ENCODE measurements at places on chromosomes 6 and 20. TPM values are rescaled to one million over a fixed set of nuclear protein-coding genes. Genes with fewer than 3 reads are reported as not detected.
A peak's percentile ranks its signal among the peaks of the same experiment; 100 is the strongest.

- no peaks in the 10 kb centered on the region for H3K27me3 ChIP-seq
- no peak overlapping the region for H3K4me3 ChIP-seq
- no peaks in the 10 kb centered on the region for H3K4me1 ChIP-seq
- H3K36me3 ChIP-seq: no peaks in the 10 kb centered on the region
- no peak for DNase-seq
Measured at GRCh38 chr6:93272896-93273295, 146.5 kb downstream of the EPHA7 start.

- H3K36me3 ChIP-seq: no peaks in the 10 kb centered on the region
- no peaks in the 10 kb centered on the region for H3K27me3 ChIP-seq
- no peak for DNase-seq
- H3K27ac ChIP-seq: no peak overlapping the region
- no peaks in the 10 kb centered on the region for H3K4me1 ChIP-seq
Measured at GRCh38 chr6:99467509-99468106, 42.5 kb upstream of the PNISR start.

The KCNK15 gene
- total RNA-seq: not detected

- no peaks in the 10 kb centered on the region for H3K27me3 ChIP-seq
- peak overlapping the region; percentile 97 for H3K27ac ChIP-seq
- H3K4me3 ChIP-seq: no peak overlapping the region
- peaks cover 39% of the 10 kb centered on the region for H3K36me3 ChIP-seq
- H3K4me1 ChIP-seq: peaks cover 81% of the 10 kb centered on the region
- DNase-seq: no peak
Measured at GRCh38 chr20:58903614-58904013, 51.1 kb downstream of the GNAS start.

GRCh38 chr20:32285621-32286371, 8.3 kb downstream of the KIF3B start:
- no peaks in the 10 kb centered on the region for H3K36me3 ChIP-seq
- H3K27me3 ChIP-seq: no peaks in the 10 kb centered on the region
- H3K4me1 ChIP-seq: peaks cover 22% of the 10 kb centered on the region
- no peak overlapping the region for H3K4me3 ChIP-seq

DNA sequence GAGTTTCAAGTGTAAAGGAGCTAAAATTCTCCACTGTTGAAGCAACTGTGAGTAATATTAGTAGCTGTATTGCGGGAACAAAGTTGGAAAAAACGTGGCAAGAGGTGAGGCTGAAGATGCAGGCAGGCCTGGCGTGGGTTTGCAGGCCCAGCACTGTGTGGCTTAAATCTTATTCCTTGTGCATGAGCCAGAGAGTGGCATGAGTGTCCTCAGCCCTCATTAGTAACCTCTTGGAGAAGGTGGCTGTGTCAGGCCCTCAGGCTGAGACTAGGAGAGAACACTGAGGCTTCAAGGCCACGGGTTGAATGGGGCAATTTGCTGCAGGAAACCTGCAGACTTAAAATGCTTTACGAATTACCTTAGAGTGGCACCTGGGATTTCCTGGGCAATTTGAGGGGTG, 372.7 kb upstream of the CITED2 start:
- no peaks in the 10 kb centered on the region for H3K36me3 ChIP-seq
- H3K4me1 ChIP-seq: peaks cover 20% of the 10 kb centered on the region
- no peaks in the 10 kb centered on the region for H3K27me3 ChIP-seq
- DNase-seq: no peak
- no peak overlapping the region for H3K27ac ChIP-seq
- H3K4me3 ChIP-seq: no peak overlapping the region

- H3K4me3 ChIP-seq: no peak overlapping the region
- H3K27ac ChIP-seq: no peak overlapping the region
- no peak for DNase-seq
- no peaks in the 10 kb centered on the region for H3K4me1 ChIP-seq
- H3K27me3 ChIP-seq: no peaks in the 10 kb centered on the region
Measured at GRCh38 chr6:133833949-133834359, 55.0 kb upstream of the TCF21 start.

DNA sequence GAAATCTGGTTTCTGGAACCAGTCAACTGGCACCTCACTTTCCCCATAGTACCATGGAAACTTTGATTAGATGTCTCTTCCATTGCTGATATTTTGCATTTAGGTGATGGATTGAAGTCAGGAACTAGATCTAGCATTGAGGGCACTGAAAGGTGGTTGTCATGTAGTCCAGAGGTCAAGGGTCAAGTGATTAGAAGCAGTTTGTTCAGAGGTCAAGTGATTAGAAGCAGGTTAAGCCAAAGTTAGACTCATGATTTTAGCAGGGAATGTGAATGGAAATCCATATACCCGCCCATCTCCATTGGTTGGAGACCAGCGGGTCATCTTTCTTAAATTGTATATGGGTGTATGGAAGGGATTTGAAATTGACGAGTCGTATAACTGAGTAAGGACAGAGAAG, 51.2 kb downstream of the CBFA2T2 start:
- H3K36me3 ChIP-seq: no peaks in the 10 kb centered on the region
- no peaks in the 10 kb centered on the region for H3K27me3 ChIP-seq
- H3K4me3 ChIP-seq: no peak overlapping the region
- no peak overlapping the region for H3K27ac ChIP-seq

DNA sequence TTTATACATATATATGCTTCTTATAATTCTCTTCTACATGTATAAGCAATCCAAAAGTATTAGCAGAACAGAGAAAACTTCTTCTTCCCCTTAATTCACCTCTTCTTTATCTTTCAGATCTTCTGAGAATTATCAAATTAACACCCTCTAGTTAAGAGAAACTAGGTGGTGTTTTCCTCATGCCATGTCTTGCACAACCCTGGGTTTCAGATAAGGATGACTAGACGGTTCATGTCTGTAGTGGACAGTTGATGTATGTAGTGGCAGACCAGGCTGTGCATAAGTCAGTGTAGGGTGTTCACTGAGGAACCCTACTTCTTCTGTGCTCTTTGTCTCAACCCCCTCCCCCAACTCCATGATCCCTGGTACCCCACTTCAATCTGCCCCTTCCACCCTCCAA, 187.3 kb downstream of the SAMD5 start:
- no peaks in the 10 kb centered on the region for H3K27me3 ChIP-seq
- no peaks in the 10 kb centered on the region for H3K4me1 ChIP-seq
- no peak for DNase-seq
- H3K36me3 ChIP-seq: no peaks in the 10 kb centered on the region
- no peak overlapping the region for H3K27ac ChIP-seq

DNA sequence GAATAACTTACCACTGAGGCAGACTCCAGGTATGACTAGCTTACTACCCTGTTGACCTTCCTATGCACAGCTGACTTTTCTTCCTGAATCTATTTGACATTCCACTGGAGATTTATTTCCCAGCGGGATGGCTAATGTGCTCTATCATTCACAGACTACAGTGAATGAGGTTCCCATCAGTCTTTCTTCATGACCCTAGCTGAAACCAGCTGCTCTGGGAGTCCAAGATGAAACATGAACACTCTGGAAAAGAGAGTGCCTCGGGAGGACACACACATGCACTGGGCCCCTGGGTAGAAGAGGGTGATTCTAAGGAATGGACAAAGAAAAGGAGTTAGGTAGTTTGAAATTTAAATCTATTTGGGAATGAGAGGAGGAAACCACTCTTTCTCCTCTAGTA, 82.6 kb upstream of the DST start:
- no peaks in the 10 kb centered on the region for H3K36me3 ChIP-seq
- peak overlapping the region; percentile 17 for H3K27ac ChIP-seq
- no peak overlapping the region for H3K4me3 ChIP-seq
- no peak for DNase-seq
- H3K27me3 ChIP-seq: no peaks in the 10 kb centered on the region
- H3K4me1 ChIP-seq: peaks cover 50% of the 10 kb centered on the region

The RIN2 gene
- total RNA-seq: 18.1 TPM

The APCDD1L gene
- total RNA-seq: not detected

GRCh38 chr6:40968620-40969164, 70.3 kb downstream of the UNC5CL start:
- no peak overlapping the region for H3K27ac ChIP-seq
- no peaks in the 10 kb centered on the region for H3K27me3 ChIP-seq
- H3K4me3 ChIP-seq: no peak overlapping the region
- H3K36me3 ChIP-seq: no peaks in the 10 kb centered on the region

The DNMT3B gene
- 0.24 TPM for total RNA-seq

- peaks cover 23% of the 10 kb centered on the region for H3K27me3 ChIP-seq
- H3K4me1 ChIP-seq: no peaks in the 10 kb centered on the region
- H3K27ac ChIP-seq: no peak overlapping the region
- no peak for DNase-seq
Measured at GRCh38 chr20:45104786-45105185, 3.9 kb upstream of the KCNS1 start.

The BCAS1 gene
- not detected for total RNA-seq

The RFX6 gene
- not detected for total RNA-seq

- H3K4me3 ChIP-seq: no peak overlapping the region
- H3K27me3 ChIP-seq: no peaks in the 10 kb centered on the region
- H3K36me3 ChIP-seq: no peaks in the 10 kb centered on the region
Measured at GRCh38 chr6:169536446-169537170, 165.2 kb downstream of the WDR27 start.

The BAG2 gene
- 12.2 TPM for total RNA-seq

The TAAR2 gene
- total RNA-seq: not detected

The SLC32A1 gene
- not detected for total RNA-seq

The SLC22A16 gene
- total RNA-seq: not detected

DNA sequence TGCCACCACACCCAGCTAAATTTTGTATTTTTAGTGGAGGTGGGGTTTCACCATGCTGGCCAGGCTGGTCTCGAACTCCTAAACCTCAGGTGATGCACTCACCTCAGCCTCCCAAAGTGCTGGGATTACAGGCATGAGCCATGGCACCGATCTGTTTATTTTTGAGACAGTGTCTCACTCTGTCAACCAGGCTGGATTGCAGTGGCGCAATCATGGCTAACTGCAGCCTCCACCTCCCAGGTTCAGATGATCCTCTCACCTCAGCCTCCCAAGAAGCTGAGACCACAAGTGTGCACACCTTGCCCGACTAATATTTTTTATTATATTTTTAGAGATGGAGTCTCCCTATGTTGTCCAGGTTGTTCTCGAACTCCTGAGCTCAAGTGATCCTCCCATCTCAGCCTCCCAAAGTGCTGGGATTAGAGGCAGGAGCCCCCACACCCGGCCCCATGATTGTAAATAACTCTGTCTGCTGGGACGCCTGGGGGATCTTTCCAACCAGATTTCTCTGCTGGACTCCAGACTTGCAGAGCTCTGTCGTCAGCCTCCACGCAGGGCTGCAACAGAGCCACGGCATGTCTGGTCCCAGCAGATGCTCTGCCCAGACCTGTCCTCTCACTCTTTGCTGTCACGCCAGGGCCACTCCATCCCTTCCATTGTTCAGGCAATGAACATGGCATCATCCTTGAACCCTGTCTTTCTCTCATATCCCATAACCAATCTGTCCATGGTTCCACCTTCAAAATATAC, 25.3 kb downstream of the SYNJ2 start:
- no peak overlapping the region for H3K4me3 ChIP-seq
- H3K4me1 ChIP-seq: peaks cover 31% of the 10 kb centered on the region
- H3K27me3 ChIP-seq: no peaks in the 10 kb centered on the region

The CGA gene
- total RNA-seq: not detected

- H3K4me3 ChIP-seq: no peak overlapping the region
- no peaks in the 10 kb centered on the region for H3K27me3 ChIP-seq
- H3K36me3 ChIP-seq: no peaks in the 10 kb centered on the region
- no peak overlapping the region for H3K27ac ChIP-seq
Measured at GRCh38 chr6:144657691-144658090, 372.6 kb downstream of the UTRN start.

The OOEP gene
- total RNA-seq: not detected

DNA sequence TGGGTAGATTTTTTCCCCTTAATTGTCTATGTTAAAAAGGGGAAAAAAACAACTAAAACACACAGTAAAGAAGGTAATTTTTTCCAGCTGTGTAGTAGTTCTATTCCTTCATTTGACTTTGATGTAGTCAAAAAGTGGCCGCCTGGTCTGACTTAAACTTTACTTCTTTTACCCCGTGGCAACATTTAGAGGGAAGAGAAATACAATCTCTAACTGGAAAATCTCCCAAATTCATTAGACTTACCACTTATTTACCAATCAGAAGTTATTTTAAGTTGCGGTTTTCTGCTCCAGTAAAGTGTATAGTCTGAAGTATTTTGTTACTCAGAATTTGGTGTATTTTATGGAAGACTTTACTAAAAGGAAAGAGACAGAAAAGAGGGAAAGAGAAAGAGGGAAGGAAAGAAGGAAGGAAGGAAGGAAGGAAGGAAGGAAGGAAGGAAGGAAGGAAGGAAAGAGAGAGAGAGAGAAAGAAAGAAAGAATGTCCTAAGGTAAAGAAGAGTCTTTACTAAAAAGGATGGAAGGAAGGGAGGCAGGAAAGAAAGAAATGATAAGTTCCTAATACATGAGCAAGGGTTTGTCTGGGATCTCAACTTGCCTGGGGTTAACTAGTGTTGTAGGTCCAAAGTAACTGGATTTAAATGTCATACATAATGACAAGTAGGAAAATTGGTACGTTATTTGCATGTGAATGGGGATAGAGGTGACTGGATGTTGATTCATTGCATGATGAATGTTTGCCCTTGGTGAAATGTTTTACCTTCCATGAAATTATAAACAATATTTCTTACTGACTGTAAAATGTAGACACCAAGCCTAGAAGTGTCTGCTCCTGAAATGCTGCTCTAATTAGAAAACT, 135.1 kb downstream of the SAMD5 start:
- no peaks in the 10 kb centered on the region for H3K4me1 ChIP-seq
- DNase-seq: no peak
- H3K27me3 ChIP-seq: no peaks in the 10 kb centered on the region
- H3K4me3 ChIP-seq: no peak overlapping the region
- no peaks in the 10 kb centered on the region for H3K36me3 ChIP-seq

The EDN3 gene
- 0.66 TPM for total RNA-seq

DNA sequence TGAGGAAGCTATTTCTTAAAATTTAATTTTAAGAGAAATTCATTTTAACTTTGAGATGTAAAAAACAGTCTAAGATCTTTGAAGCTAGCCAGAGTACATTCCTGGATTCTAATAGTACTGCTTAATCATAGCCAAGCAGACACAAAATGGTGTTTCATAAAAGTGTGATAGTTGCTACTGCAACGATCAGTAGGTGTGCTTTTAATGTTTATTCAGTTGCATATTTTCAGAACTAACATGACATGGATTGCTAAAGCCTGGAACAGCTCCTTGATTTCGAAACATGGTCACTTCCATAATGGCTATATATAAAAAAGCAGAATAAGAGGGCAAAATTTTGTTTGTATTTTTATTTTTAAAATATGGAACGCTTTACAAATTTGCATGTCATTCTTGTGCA, 35.5 kb downstream of the SESN1 start:
- DNase-seq: no peak
- H3K36me3 ChIP-seq: no peaks in the 10 kb centered on the region
- peak overlapping the region; percentile 74 for H3K27ac ChIP-seq
- peaks cover 87% of the 10 kb centered on the region for H3K4me1 ChIP-seq
- no peak overlapping the region for H3K4me3 ChIP-seq

- H3K4me3 ChIP-seq: peak overlapping the region; percentile 73
- H3K36me3 ChIP-seq: no peaks in the 10 kb centered on the region
- H3K4me1 ChIP-seq: no peaks in the 10 kb centered on the region
- H3K27ac ChIP-seq: peak overlapping the region; percentile 58
Measured at GRCh38 chr6:27752038-27752885, 159.9 kb downstream of the OR2B2 start.

DNA sequence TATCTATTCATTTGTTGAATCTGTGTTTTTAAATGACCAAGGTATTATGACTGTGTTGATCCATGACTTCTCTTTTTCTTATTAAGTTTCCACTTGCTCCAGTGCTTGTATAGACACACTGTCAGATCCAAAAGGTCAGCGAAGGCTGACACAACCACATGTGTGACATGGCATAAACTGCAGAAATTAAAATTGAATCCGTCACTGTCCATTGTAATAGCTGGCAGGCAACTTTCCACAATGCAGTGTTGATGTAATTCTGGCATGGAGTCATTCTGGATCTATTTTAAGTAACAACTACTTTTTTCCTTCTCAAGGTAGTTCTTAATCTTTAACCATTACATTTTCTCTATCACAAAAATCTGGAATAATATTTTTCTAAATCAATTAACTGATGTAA, 145.3 kb downstream of the AIG1 start:
- no peak overlapping the region for H3K4me3 ChIP-seq
- H3K27ac ChIP-seq: no peak overlapping the region
- no peaks in the 10 kb centered on the region for H3K36me3 ChIP-seq
- no peaks in the 10 kb centered on the region for H3K27me3 ChIP-seq
- DNase-seq: no peak

Measured in gastrocnemius medialis (tissue), 4 donors.